ENCODE measurements at places on chromosomes 6 and 20.

DNA sequence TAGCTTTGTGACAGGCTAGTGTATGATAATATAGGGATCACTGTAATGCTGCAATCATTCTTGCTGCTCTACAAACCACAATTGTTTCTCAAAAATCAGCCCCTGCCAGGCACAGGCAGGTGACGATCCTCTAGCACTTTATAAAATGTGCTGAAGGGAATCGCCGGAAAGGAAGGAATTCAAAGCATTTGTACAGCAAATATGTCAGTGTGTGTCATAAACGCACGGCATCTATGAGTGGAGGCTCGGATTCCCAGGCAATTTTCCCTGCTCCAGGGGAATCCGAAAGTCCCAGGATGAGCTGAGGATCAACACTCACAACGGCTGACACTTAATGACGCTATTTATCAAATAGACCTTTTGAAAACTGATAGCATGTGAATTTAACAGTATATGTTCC is 1.4 kb downstream of the PHACTR1 start:
- no peak for DNase-seq

DNA sequence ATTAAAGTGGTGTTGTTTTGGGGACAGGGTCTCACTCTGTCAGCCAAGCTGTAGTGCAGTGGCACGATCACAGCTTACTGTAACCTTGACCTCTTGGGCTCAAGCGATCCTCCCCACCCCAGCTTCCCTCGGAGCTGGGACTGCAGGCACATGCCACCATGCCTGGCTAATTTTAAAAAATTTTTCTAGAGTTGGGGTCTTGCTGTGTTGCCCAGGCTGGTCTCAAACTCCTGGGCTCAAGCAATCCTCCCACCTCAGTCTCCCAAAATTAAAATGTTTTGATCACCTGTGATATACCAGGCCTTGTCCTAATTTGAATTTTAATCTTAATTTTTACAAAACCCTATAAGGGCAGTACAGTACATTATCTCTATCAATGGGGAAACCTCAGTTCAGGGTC is 25.5 kb downstream of the ACOT13 start:
- DNase-seq = no peak

DNA sequence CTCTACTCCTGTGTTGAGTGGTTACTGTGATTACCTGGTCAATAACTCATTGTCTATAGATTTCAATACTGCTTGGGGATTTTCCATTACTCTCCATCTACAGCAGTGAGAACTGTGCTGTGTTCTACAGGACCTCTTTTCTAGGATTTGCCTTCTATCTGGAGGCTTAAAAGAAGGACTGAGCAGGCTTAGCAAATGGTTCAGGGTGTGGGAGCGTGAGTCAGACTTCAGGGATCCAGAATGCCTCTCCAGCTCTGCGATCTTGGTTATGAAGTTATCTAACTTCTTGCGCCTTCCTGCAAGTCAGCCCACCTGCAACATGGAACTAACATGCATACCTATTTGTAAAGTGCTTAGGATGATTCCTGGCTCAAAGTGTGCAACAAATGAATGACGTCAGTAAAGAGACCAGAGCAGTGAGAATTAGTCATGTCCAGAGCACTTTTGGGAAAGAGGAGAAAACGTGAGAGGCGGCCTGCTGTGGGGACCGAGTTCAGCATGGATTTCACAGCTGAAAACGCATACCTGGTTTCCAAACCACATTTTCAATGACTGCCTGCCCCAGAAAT is 610.1 kb upstream of the CDH4 start:
- no peak for DNase-seq

- DNase-seq = no peak
Observed at GRCh38 chr6:36117658-36118549, 12.4 kb upstream of the MAPK13 start.

DNA sequence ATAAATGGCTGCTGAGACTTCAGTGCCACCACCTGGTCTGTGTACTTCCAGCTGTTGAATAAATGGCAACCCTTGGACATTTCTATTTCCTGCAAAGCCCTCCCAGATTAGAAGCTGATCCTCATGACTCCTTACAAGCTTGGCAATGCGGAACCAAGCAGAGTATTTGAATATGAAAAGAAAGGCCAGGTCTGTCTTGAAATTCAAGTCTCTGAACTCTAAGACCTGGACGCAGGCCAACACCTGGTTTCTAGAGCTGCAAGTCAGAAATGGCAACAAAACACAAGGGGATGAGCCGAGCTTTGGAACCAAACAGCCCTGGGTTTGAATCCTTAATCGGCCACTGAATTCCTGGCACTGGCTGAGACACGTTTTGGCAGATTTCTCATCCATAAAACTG is 353.4 kb downstream of the PTPRT start:
- DNase-seq = no peak

All from germinal center (tissue), 1 donor.